Activated naive CD4-positive, alpha-beta T cell treated with anti-CD3 and anti-CD28 coated beads for 36 hours (primary cell): ENCODE measurements at places on chromosomes 12 and 14. TPM values are rescaled to one million over a fixed set of nuclear protein-coding genes. Genes with fewer than 3 reads are reported as not detected.

The SMCO2 gene
- total RNA-seq = 0.22 TPM

DNA sequence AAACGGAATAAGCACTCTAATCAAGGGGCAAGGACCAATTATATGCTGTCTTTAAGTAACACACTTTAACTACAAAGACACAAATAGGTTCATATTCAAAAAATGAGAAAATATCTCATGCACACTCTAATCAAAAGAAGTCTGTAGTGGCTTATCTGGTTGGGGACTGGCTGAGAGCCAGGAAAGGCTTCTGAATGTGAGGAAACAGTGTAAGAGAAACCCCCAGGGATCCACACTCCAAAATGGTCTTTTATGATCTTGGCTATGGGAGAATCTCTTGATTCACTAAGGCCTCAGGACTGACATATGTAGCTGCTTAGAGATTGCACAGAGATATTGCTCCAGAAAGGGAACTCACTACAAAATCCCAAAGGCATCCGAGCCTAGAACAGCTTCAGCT, 10.3 kb downstream of the CTSG start:
- H3K4me3 ChIP-seq = no peak overlapping the region
- peaks cover 3% of the 10 kb centered on the region for H3K27me3 ChIP-seq

DNA sequence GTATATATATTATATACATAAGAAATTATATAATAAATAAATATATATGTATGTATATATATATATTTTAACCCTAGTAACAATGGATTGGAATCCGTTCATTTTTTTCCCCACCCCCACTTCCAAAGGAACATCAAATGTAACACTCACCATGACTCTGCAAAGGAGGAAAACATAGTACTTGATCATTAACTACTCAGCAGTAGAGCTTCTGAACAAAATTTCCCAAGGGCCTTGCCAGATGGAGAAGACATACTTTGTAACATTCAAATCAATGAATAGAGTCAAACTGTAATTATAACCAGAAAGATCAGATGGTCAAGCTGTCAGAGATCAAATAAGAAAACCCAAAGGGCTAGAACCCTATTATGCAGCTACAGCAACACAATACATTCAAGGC, 126.0 kb upstream of the CNTN1 start:
- no peaks in the 10 kb centered on the region for H3K4me1 ChIP-seq
- H3K27me3 ChIP-seq = no peaks in the 10 kb centered on the region
- H3K27ac ChIP-seq = no peak overlapping the region

DNA sequence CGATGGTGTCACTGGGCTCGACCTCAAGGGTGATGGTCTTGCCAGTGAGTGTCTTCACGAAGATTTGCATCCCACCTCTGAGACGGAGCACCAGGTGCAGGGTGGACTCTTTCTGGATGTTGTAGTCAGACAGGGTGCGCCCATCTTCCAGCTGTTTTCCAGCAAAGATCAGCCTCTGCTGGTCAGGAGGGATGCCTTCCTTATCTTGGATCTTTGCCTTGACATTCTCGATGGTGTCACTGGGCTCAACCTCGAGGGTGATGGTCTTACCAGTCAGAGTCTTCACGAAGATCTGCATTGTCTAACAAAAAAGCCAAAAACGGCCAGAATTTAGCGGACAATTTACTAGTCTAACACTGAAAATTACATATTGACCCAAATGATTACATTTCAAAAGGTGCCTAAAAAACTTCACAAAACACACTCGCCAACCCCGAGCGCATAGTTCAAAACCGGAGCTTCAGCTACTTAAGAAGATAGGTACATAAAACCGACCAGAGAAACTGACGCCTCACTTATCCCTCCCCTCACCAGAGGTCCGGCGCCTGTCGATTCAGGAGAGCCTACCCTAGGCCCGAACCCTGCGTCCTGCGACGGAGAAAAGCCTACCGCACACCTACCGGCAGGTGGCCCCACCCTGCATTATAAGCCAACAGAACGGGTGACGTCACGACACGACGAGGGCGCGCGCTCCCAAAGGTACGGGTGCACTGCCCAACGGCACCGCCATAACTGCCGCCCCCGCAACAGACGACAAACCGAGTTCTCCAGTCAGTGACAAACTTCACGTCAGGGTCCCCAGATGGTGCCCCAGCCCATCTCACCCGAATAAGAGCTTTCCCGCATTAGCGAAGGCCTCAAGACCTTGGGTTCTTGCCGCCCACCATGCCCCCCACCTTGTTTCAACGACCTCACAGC, 717 bp downstream of the UBC start:
- peak overlapping the region; percentile 98 for H3K4me3 ChIP-seq
- DNase-seq = peak; percentile 98
- H3K36me3 ChIP-seq = peaks cover 37% of the 10 kb centered on the region

DNA sequence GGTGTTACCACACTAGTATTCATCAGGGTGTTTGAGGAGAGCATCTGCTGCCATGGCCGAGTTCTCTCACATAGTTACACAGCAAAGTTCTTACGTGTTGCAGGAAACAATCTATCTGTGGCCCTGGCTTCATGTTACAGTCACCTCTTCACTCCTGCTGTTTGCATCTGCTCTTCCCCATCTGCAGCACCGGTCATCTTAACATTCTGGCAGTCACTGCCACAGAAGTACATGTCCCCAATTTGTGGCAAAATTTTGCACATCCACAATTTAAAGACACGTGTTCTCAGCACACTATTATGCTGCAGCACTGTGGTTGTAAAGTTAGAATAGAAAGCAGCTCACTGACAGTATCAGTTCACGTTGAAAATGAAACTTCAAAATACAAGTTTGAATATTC, 23.2 kb downstream of the MAPK1IP1L start:
- H3K4me1 ChIP-seq = peaks cover 31% of the 10 kb centered on the region
- H3K4me3 ChIP-seq = no peak overlapping the region

GRCh38 chr14:104843006-104843405, 22.1 kb upstream of the CEP170B start:
- H3K4me3 ChIP-seq = no peak overlapping the region
- H3K27ac ChIP-seq = no peak overlapping the region
- H3K36me3 ChIP-seq = no peaks in the 10 kb centered on the region

DNA sequence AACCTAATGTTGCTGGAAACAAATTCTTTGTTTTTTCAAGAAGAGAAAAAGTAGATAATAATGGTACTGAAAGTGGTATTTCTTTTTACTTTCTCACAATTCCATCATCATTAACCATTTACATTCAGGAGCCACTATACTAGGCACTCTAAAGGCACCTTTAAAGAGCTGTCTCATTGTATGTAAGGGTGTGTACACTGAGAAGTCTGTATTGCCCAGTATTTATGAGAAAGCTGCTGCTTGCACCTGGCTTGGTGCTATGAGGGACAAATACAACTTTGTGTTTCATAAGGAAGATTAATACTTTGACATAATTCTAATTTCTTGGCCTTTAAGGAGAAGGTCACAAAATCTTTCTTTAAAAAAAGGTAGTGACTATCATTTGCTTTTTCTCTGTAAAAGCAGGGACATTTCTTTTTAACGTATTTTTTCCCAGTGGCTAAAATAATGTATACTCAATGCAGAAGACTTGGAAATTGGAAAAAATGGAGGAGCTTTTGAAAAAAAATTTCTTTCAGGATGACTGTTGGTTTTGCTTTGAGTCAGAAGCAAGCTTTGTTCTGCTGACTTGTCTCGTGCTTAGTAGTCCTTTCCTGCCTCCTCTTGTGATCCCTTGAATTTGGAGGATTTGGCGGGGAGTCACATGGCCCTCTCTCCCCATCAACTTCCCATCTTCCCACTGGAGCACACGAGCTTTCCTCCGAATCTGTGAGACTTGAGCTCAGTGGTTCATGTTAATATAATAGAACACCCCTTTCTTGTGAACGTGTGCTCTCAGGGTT, 50.1 kb downstream of the RASSF3 start:
- no peak for DNase-seq
- H3K36me3 ChIP-seq = peaks cover 12% of the 10 kb centered on the region
- no peak overlapping the region for H3K4me3 ChIP-seq
- H3K27ac ChIP-seq = peak overlapping the region; percentile 80
- peaks cover 74% of the 10 kb centered on the region for H3K4me1 ChIP-seq
- no peaks in the 10 kb centered on the region for H3K27me3 ChIP-seq

The NOVA1 gene
- total RNA-seq = not detected

DNA sequence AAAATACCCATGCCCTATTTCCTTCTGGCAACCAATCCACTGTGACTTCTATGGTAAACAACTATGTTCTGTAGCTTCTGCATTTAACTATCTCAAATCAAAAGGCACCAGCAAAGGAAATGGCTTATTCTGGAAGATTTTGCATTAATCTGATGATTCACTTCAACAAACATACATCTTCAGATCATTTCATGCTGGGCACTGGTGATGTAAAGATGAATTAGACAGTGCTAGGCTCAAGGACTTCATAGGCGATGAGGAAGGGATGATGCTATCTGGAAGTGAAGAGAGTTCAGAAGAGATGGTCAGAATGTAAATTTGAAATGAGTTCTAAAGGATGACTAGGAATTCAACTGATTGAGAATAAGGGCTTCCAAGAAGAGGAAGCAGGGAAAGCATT, 363.3 kb downstream of the PAWR start:
- no peak for DNase-seq
- no peaks in the 10 kb centered on the region for H3K36me3 ChIP-seq
- H3K27ac ChIP-seq = no peak overlapping the region
- no peaks in the 10 kb centered on the region for H3K27me3 ChIP-seq
- no peak overlapping the region for H3K4me3 ChIP-seq

DNA sequence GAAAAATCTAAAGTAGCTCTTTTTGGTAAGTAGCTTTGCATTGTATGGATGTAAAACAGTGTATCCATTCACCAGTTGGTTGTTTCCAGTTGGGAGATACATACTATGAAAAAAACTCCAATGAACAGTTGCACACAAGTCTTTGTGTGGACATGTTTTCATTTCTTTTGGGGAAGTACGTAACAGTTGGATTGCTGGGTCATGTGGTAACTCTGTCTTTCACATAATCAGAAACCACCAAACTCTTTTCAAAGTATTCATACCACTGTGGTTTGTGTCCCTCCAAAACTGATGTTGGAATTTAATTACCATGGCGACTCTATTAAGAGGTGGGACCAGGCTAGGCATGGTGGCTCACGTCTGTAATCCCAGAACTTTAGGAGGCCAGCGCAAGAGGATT, 58.9 kb upstream of the RESF1 start:
- DNase-seq = no peak
- peaks cover 40% of the 10 kb centered on the region for H3K4me1 ChIP-seq
- H3K4me3 ChIP-seq = no peak overlapping the region
- peaks cover 36% of the 10 kb centered on the region for H3K36me3 ChIP-seq
- no peak overlapping the region for H3K27ac ChIP-seq
- no peaks in the 10 kb centered on the region for H3K27me3 ChIP-seq

The ACOT6 gene
- not detected for total RNA-seq

The CCDC60 gene
- not detected for total RNA-seq

DNA sequence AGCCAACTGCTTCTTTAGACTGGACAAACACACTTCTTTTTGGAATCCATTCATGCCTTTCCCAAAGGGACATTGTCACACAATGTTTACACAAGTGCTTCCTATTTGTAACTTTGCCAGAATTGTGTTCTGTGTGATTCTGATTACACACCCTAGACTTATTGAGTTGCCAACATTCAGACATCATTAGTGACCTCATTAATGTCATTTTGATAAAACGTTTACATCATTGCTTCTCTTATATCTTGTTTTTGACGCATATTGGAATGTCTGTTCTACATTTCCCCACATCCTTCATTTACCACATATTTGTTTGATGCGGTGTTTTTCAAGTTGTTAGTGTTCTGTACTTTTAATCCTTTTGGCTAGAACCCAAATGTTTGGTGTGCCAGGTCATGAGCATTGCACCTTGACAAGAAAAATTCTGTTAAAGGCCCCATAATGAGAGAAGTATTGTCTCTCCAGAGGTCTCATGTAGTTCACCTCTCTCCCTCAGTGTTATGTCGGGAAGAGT, 305.5 kb downstream of the AEBP2 start:
- H3K27me3 ChIP-seq = no peaks in the 10 kb centered on the region
- no peak overlapping the region for H3K27ac ChIP-seq
- no peaks in the 10 kb centered on the region for H3K36me3 ChIP-seq
- no peak overlapping the region for H3K4me3 ChIP-seq

DNA sequence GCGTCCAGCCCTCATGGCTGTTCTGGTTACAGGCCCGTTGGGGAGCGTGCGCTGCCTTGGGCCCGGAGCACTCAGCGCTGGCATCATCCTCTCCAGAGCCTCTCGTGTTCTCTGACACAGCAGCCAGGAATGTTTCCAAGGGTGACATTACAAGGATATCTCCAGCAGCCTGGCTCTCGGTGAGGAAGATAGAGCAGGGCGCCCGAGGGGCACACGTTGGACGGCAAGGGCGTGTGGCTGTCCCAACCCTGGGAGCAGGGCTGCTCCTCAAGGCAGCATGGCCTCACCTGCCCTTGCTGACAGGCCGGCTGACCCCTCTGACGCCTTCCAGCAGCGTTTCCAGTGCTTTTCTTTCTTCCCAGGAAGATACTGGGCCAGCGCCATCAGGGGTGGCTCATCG, 14.4 kb downstream of the LRCOL1 start:
- H3K27ac ChIP-seq = no peak overlapping the region

- peaks cover 1% of the 10 kb centered on the region for H3K36me3 ChIP-seq
- DNase-seq = no peak
- peaks cover 6% of the 10 kb centered on the region for H3K27me3 ChIP-seq
- H3K27ac ChIP-seq = no peak overlapping the region
- H3K4me3 ChIP-seq = no peak overlapping the region
- H3K4me1 ChIP-seq = peaks cover 3% of the 10 kb centered on the region
These were observed 413.6 kb downstream of the TMEM121 start for GRCh38 chr14:105939810-105940508.

- no peaks in the 10 kb centered on the region for H3K27me3 ChIP-seq
- H3K4me3 ChIP-seq = no peak overlapping the region
- no peak for DNase-seq
- peaks cover 10% of the 10 kb centered on the region for H3K36me3 ChIP-seq
- H3K4me1 ChIP-seq = no peaks in the 10 kb centered on the region
These were observed 212.9 kb downstream of the ESR2 start for GRCh38 chr14:64081174-64081746.

The AQP2 gene
- not detected for total RNA-seq

The GALNT8 gene
- 0.42 TPM for total RNA-seq

The MGST1 gene
- not detected for total RNA-seq

DNA sequence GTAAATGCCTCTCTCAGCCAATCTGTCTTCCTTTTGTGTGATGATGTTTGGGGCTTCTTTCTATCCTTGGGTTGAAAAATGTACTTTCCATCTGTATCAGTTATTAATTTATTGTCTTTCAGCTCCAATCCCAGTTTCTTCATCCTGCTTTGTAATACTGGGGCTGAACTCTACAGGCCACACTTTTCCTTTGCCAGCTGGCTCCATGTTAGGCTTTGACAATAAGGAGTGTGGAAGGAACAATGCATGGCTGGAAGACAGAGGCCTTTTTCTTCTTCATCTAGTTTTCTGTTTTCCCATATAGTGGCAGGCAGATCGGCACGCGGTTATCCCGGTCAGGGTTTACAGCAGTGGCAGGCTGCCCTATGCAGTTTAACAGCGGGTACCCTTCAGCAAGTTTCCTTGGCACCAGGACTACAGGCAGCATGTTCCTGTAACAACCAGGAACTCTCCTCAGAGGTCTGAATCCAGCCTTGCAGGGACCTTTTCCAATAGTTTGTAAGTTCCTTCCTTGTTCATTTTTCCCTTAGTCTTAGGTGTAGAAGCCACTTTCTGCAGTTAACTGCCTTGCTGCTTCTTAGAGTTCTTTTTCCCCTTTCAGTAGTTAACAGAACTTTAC, 38.5 kb upstream of the CRACR2A start:
- no peak for DNase-seq
- no peak overlapping the region for H3K4me3 ChIP-seq
- H3K27ac ChIP-seq = no peak overlapping the region
- peaks cover 4% of the 10 kb centered on the region for H3K4me1 ChIP-seq
- H3K27me3 ChIP-seq = no peaks in the 10 kb centered on the region

The GLIPR1L2 gene
- 0.35 TPM for total RNA-seq

- no peaks in the 10 kb centered on the region for H3K36me3 ChIP-seq
- H3K4me1 ChIP-seq = peaks cover 21% of the 10 kb centered on the region
- no peaks in the 10 kb centered on the region for H3K27me3 ChIP-seq
- no peak overlapping the region for H3K27ac ChIP-seq
These were observed 4.7 kb upstream of the MDM1 start for GRCh38 chr12:68336889-68337303.
